ENCODE measurements at places on chromosomes 3 and 15.

DNA sequence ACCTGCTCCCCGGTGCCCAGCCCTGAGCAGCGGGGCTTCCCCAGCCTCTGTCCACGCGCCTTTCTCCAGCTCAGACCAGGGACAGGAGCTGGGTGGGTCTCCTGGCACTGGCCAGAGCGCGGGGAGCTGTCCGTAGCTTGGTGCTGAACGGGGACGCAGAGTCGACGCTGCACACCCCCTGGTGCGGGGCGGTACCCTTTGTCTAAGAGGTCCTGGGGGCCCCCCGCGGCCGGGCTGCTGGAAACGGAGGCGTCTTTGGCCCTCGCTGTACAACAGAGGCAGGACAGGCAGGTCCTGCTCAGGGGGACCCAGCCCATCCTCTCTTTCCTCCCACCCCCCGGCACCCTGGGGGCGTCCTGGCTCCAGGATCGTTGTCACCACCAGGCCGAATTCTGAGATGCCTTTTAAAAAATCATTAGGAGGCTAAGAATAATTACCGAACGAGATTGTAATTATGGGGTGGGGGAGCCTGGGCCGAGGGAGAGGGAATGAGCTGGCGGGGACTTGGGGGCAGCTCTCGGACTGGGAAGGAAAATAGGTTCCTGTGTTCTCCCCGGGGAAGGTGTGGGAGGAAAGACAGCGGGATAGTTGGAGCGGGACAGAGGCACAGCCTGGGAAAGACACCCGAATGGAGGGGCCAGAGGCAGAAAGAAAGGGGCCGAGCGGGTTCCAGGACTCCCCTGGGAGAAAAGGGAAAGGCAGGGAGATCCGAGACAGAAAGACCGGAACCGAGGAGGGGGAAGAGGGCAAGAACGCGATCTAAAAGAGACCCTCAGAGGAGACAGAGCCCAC, 4.1 kb upstream of the SKOR1 start:
- DNase-seq, result no peak

GRCh38 chr3:56133423-56133822, 334.8 kb downstream of the ERC2 start:
- no peak for DNase-seq

- DNase-seq, result peak; percentile 69
Observed at GRCh38 chr3:62873761-62874710, 1.2 kb downstream of the CADPS start.

DNA sequence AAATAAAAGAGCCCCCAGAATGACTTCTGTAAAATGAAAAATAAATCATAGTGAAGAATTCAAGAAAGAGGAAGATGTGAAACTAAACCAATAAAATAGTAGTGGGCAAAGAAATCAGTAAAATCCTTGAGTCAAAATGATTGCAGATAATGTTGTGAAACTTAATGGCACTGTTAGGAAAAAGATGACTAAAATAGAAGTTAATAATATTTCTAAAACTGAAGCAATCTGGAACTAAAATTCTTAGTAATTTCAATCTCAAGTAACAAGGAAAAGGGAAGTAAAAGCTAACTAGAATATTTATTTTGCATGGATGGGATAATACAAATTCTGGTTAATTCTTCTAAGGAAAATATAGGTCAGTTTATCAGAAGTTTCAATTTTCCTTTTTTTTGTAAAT, 84.6 kb downstream of the TMCO5A start:
- no peak for DNase-seq

DNA sequence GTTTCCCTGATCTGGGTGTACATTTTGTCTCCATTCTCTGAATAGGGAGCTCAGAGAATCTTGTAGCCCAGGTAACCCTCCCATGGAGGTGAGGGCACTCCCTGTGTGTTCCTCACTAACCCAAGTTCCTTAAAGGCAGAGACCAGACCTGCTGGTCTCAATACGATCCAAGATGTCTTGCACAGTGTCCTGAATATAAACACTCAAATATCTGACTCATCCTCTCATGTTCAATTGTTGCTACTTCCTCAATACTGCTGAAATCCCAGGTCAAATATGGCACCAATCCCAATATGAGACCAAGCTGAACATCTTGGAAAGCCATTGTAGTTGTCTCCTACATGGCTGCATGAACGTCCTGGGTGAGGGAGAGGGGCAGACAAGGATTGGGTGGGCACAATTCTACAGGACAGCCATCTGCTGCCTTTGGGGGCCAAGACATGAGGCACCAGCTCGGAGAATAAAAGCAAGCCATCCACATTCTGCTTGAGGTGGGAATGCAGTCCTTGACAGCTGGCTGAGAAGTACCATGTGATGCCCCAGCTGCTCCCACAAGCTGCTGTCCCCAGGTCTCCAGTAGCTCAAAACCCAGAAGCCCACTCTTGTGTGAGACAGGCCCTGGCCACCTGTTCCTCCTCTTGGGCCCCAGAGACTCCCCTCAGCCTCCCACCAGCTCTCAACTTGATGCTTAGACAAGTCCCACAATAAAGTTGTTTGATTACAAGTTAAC, 18.2 kb downstream of the TBC1D2B start:
- DNase-seq, result no peak

- DNase-seq, result no peak
Observed at GRCh38 chr3:34200576-34200975, 402.1 kb downstream of the PDCD6IP start.

DNA sequence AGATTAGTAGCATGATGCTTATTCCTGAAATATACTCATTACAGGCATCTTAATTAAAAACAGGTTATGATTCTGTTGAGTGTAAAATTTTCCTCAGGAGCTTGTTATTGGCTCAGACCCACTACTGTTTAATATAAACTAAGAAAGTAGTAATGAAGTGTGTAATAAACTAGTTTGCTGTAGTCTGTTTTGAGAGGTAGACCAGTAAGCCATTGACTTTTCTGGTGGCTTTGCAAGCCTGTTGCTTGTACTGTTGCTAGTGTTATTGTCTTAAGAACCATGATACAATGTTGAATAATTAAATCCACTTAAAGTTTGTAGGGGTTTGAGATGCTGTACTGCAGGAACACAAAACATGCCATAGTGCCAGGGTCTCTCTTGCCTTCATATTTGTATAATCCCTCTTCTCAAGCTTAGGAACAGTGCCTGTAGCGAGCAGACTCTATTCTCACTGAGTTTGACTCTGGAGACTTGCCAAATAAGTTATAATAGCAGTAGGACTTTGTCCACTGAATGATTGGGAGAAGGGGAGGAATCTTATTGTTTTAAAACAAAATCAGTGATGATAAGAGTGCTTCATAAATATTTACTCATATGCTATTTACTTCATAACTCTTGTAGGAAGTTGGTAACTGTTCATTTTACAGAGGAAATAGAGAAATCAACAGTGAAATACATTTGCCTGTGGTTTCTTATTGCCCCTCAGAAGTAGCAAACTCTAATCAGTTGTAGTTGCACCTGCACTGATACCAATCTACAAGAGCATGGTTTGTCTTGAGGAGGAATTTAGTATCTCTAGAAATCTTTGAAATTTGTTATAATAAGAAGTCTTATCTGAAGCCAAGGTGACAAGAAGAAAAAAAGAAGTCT, 13.4 kb downstream of the TCF12 start:
- no peak for DNase-seq

GRCh38 chr15:81924729-81925128, 121.1 kb downstream of the MEX3B start:
- no peak for DNase-seq

- DNase-seq, result no peak
Observed at GRCh38 chr3:35969406-35969805, 330.1 kb downstream of the ARPP21 start.

DNA sequence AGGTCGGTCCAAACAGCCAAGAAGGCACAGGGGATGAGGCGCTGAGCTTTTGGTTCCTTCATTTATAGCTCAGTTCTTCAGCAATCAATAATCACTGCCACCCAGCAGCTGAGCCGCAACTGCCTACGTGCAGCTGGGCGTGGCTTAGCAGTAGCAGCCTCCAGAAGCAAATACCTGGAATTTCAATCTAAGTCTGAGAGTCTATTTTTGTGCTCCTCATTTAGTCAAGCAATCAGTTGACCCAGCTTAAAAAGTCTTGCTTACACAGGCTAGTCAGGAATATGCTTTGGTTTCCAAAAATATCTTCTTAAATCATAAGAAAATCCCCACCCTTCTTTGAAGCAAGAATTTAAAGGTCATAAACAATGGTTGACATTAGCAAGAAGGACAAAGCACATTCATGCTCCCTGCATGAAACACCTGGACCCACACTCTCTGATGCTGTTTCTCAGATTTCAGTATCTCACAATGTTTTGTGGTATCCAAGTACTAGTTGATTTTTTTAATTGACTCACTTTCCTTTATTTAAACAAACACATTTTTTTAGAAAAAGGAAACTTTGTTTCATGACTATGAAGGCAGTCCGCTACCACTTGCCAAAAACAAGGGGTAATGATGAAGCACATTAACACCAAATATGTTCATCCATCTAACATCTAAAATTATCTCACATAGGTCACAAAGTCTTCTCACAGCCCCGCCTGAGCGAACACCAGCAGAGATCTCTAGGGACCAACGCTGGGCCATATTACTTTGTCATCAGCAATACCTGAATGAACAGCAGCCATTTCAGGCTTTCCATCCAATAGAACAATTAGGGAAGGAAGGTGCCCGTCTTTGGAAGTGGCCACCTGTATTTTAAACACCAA, 106.1 kb downstream of the OXNAD1 start:
- no peak for DNase-seq

GRCh38 chr3:40382617-40382979, 4.4 kb upstream of the ENTPD3 start:
- no peak for DNase-seq

GRCh38 chr3:17771177-17772017, 29.0 kb upstream of the TBC1D5 start:
- no peak for DNase-seq

DNA sequence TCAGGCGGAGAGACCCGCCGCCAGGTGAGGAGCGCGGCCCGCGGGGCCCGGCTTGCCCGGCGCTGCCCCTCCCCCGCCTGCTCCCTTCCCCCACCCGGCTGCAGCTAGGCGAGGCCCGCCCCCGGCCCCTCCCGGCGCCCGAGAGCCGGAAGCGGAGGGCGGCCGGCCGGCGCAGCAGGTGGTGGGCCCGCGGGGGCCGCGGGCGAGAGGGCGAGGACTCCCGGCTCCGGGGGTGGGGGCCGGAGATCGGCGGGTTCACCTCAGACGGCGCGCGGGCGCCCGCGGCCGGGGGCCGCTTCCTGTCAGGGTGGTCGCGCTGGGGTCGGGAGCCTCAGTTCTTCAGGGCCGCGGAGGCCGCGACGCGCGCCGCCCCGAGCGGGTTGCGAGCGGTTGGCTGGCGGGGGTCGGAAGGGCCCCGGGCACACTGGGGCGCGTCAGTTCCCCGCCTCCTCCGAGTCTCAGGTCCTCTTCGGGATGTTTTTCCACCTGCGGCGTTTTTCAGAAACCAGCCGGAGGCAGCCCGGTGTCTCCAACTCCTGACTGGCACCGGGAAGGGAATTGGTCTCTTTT, 395 bp downstream of the ZFAND6 start:
- DNase-seq, result peak; percentile 65

GRCh38 chr3:157159037-157159761, 748 bp downstream of the CCNL1 start:
- peak; percentile 36 for DNase-seq

DNA sequence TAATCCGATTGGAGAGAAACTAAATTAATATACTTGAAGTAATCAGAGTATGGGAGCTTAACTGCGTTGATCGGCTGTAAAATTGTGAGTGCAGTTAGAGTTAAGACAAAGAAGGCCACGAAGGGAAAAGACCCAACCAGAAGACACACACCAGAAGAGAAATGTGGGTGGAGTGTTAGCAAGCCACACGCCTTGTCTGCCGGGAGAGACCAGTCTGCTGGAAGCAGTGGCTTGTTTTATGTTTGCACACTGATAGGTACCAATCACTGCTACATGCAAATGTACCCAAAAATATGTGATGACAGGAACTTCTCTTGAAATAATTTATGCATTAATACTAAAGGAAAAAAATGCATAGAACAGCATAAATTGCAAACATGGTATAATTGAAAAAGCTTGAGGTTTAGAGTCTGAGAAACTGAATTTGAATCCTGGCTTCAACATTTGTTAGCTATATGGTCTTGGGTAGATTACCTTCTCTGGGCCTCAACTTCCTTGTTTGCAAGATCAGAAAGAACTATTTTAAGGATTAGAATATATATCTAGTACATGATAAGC, 23.1 kb downstream of the EEFSEC start:
- DNase-seq, result no peak

- DNase-seq, result no peak
Observed at GRCh38 chr3:193801097-193801496, 208.1 kb downstream of the OPA1 start.

GRCh38 chr3:150083655-150084042, 113.0 kb upstream of the PFN2 start:
- DNase-seq, result no peak

DNA sequence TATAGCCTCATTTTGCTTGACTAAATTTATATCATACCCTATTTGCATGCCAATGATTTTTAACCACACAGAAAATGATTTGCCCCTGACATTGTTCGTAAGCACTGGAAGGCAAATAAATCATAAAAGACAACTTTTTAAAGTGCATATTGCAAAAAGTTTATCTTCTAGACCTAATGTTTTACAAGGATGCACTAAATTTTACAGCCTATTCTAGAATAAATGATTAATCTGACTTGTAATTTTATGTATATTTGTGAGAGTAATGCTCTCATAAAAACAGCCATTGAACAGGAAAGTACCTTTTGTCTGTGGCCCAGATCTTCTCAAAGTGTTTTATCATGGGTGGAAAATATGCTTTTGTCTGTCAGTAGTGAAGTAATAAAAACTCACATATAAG, 546.6 kb downstream of the EPHA3 start:
- no peak for DNase-seq

DNA sequence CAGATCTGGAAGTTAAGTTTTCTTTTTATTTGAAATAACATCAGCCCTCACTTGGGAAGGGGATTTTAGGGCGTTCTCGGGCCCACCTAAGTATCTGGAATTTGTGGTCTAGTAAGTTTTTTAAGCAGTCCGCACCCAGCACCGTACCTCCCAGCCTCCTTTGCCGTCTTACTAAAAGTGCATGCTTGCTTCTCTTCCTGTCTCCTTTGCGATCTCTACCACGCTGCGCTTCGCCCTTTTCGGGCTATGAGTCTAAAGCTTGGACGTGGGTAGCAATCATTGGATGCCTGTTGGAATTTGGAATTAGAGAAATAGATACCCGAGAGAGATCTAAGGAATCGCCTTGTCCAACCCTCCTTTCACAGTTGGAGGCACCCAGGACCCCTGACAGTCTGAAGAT, 1.1 kb downstream of the THSD4 start:
- no peak for DNase-seq

DNA sequence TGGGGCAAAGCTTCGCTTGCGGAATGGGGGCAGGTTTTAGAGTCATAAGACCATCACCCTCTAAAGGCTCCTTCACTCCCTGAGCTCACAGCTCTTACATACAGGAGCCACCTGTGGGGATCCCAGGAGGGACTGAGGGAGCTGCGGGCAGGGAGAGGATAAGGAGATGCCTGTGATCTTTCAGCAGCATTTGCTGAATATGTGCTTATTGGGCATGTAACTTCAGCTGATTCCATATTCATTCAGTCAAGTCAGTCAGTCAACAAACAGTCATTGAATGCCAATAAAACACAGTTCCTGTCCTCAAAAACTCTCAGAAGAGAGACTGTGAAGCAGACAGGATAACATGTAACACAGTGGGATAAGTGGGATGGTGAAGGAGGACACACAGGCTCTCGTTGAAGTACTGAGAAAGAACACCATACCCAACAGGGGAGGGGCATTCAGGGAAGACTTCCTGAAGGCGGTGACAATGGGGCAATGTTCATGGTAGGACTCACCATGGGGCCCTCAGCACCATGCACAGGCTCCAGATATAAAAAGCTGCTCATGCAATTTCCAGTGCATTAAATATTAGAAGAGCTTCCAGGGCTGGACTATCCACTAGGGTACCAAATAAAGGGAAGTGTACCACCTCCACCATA, 240.9 kb downstream of the UACA start:
- DNase-seq, result no peak

Data from NCI-H1092 (cell line).